Spinal cord (tissue), 10 donors: ENCODE measurements at places on chromosomes 11 and 22.
A peak's percentile ranks its signal among the peaks of the same experiment; 100 is the strongest.

- no peak overlapping the region for H3K4me3 ChIP-seq
- no peak for DNase-seq
- peaks cover 79% of the 10 kb centered on the region for H3K36me3 ChIP-seq
- no peaks in the 10 kb centered on the region for H3K27me3 ChIP-seq
- H3K27ac ChIP-seq: no peak overlapping the region
- H3K4me1 ChIP-seq: peaks cover 85% of the 10 kb centered on the region
These were observed 17.9 kb downstream of the BRSK2 start for GRCh38 chr11:1407668-1408067.

- no peak overlapping the region for H3K4me3 ChIP-seq
- H3K4me1 ChIP-seq: no peaks in the 10 kb centered on the region
- no peak overlapping the region for H3K27ac ChIP-seq
- no peaks in the 10 kb centered on the region for H3K36me3 ChIP-seq
- DNase-seq: peak; percentile 45
These were observed 121.8 kb upstream of the C11orf87 start for GRCh38 chr11:109300211-109300610.

DNA sequence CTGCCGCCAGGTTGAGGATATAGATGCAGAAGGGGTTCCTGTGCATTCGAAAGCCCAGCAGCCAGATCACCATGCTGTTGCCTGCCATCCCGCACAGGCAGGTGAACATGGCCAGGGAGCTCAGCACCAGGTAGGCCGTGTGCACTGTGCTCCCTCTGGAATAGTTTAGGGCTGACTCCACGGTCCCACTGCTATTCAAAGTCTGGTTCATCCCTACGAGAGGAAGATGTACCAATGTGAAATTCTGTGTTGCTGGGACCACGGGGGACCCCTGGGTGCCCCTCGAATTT, at the start of gene MRGPRD:
Gene MRGPRD, minus strand, starts transcription at position 211 of the 290 bp plus-strand sequence. Its CDS starts 0 bp downstream, at position 211.
- H3K4me3 ChIP-seq: no peak within 1 kb of the TSS
- H3K27me3 ChIP-seq: no peaks in the 10 kb centered on the region
- DNase-seq: no peak

DNA sequence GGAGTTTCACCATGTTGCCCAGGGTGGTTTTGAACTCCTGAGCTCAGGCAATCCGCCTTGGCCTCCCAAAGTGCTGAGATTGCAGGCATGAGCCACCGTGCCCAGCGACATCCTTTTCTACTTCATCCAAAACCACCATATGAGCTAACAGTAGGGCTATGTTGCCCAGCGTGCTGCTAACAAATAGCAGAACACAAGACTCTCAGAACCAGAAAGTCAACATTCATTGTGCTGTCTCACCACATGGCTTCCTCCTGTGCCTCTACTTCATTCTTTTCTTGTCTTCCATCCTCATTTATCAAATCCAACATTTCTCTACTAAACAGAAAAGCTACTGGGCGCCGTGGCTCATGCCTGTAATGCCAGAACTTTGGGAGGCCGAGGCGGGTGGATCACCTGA, 12.0 kb upstream of the DENND5A start:
- no peak overlapping the region for H3K27ac ChIP-seq
- H3K27me3 ChIP-seq: no peaks in the 10 kb centered on the region
- H3K4me3 ChIP-seq: no peak overlapping the region
- peaks cover 7% of the 10 kb centered on the region for H3K4me1 ChIP-seq
- DNase-seq: no peak
- peaks cover 19% of the 10 kb centered on the region for H3K36me3 ChIP-seq

DNA sequence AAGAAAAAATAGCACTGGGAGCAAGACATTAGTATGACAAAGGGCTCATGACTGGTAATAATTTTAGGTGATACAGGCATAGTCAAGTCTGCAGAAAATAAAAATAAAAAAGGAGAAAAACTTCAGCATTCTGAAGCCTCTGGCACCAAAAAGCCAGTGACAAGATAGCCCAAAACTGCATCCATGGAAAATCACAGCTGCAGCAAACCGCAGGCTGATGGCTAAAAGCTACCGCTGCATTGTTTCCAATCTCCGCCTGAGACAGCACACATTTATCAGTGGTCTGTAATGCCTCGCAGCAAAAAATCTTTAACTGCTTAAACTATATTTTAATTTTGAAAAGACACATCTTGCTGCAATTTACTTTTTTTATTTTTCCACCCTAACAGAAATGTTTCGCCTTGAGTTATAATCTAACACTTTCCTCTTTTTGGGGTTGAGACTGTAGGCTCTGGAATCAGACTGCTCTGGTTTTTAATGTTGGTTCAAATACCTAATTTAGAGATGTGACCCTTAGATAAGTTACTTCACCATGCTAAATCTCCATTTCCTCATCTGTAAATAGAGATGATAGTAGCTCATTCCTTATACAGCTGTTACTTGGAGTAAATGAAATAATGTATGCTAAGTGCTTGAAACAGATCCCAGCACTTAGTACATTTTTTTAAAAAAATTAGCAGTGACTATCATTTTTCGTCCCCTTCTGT, 42.0 kb upstream of the FIBIN start:
- DNase-seq: no peak
- no peak overlapping the region for H3K4me3 ChIP-seq
- H3K36me3 ChIP-seq: no peaks in the 10 kb centered on the region
- H3K27me3 ChIP-seq: no peaks in the 10 kb centered on the region
